Vagina (tissue), 2 donors: ENCODE measurements at places on chromosomes 6 and 20. TPM values are rescaled to one million over a fixed set of nuclear protein-coding genes. Genes with fewer than 3 reads are reported as not detected.

GRCh38 chr6:88366672-88367071 lies 200.5 kb upstream of the CNR1 start:
- H3K4me1 ChIP-seq = no peaks in the 10 kb centered on the region
- no peak overlapping the region for H3K4me3 ChIP-seq
- no peak for DNase-seq
- no peaks in the 10 kb centered on the region for H3K36me3 ChIP-seq
- no peaks in the 10 kb centered on the region for H3K27me3 ChIP-seq

- no peaks in the 10 kb centered on the region for H3K4me1 ChIP-seq
- H3K27ac ChIP-seq = no peak overlapping the region
- DNase-seq = no peak
These were observed 28.8 kb downstream of the RWDD2A start for GRCh38 chr6:83221889-83222479.

DNA sequence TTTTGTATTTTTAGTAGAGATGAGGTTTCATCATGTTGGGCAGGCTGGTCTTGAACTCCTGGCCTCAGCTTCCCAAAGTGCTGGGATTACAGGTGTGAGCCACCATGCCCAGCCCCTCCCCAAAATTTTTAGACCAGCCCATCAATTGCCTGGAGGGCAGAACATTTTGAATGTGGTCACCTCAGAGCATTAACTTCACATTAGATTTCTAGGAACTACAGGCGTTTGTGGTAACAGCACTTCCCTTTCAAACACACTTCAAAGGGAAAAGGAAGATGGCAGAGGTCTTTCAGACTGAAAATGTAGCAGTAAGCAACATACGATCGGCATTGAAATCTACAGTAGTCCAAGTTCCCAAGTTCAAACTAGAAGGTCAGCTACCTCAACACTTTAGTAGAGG lies 12.3 kb upstream of the SLA2 start:
- H3K4me1 ChIP-seq = no peaks in the 10 kb centered on the region
- no peak overlapping the region for H3K4me3 ChIP-seq
- no peaks in the 10 kb centered on the region for H3K27me3 ChIP-seq
- no peak overlapping the region for H3K27ac ChIP-seq

DNA sequence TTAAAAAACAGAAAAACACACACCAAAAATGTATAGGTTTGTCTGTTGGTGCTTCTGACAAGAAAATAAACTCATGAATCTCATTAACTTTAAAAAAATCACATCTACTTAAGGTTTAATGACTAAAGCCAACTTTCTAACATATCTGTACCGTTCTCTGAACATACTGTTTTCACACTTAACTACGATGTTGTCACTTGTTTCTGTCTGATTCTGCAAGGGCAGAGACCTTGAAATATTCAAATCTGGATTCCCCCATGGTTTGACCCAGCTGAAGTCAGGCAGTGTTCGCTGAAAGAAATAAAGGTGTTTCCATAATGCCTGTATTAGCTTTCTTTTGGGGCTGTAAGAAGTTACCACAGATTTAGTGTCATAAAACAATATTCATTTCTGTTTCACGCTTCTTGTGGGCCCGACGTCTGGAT lies 2.7 kb upstream of the ASXL1 start:
- H3K4me1 ChIP-seq = peaks cover 25% of the 10 kb centered on the region
- no peak overlapping the region for H3K4me3 ChIP-seq
- H3K36me3 ChIP-seq = no peaks in the 10 kb centered on the region
- no peaks in the 10 kb centered on the region for H3K27me3 ChIP-seq

DNA sequence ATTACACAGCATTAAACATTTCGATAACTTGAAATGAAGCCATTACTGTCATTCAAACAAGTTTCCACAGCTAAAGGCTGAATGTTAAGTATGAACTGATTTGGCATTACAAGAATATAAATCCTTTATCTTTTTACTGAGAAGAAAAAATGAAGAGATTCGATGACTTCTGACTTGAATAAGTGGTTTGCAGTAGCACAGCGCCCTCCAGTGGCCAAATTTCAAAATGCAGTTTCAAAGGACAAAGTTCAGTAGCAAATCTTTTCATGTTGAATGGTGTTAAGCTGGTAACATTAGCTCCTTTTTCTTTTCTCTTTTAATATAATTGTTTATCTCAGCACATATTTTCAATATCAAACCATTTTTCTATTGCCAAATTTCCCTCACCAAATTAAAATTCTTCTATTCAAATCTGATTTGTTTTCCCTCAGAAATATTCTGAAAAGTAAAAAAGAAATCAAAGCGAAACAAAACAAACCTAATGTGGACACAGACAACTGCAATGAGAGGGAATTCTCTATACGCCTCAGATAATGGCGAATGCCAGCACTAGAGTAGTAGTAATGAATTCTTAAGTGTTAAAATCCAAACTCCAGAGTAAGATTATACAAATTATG lies 145.7 kb downstream of the BTBD9 start:
- H3K4me3 ChIP-seq = no peak overlapping the region
- H3K36me3 ChIP-seq = no peaks in the 10 kb centered on the region
- H3K4me1 ChIP-seq = peaks cover 11% of the 10 kb centered on the region
- H3K27ac ChIP-seq = no peak overlapping the region

- DNase-seq = no peak
- H3K4me3 ChIP-seq = no peak overlapping the region
- H3K36me3 ChIP-seq = no peaks in the 10 kb centered on the region
- H3K27me3 ChIP-seq = no peaks in the 10 kb centered on the region
- no peak overlapping the region for H3K27ac ChIP-seq
- no peaks in the 10 kb centered on the region for H3K4me1 ChIP-seq
These were observed 498.3 kb upstream of the AGPAT4 start for GRCh38 chr6:161772176-161772575.

- DNase-seq = peak; percentile 74
- no peaks in the 10 kb centered on the region for H3K4me1 ChIP-seq
- no peak overlapping the region for H3K27ac ChIP-seq
- H3K4me3 ChIP-seq = no peak overlapping the region
- H3K27me3 ChIP-seq = no peaks in the 10 kb centered on the region
- no peaks in the 10 kb centered on the region for H3K36me3 ChIP-seq
These were observed 49.9 kb downstream of the EBF4 start for GRCh38 chr20:2742431-2742830.

GRCh38 chr20:53299831-53300230 lies 293.8 kb downstream of the ZNF217 start:
- no peaks in the 10 kb centered on the region for H3K36me3 ChIP-seq
- H3K27ac ChIP-seq = no peak overlapping the region
- DNase-seq = no peak
- no peak overlapping the region for H3K4me3 ChIP-seq

DNA sequence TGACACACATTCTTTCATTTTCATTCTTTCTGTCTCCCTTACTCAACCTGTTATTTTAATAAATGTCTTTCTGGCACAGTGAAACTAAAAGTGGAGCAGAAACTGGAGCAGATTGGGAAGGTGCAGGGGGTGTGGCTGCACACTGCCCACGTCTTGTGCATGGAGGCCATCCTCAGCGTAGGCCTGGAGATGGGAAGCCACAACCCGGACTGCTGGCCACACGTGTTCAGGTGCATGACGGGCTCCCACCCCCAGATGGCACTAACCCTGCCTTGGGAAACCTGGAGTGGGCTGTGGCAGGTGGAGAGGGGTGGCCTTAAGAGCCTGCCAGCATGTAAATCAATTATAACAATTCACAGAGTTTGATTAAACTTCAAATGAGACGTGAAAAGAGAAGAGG lies 71.4 kb upstream of the PBOV1 start:
- no peak overlapping the region for H3K27ac ChIP-seq
- H3K36me3 ChIP-seq = no peaks in the 10 kb centered on the region
- H3K4me3 ChIP-seq = no peak overlapping the region
- no peaks in the 10 kb centered on the region for H3K4me1 ChIP-seq
- DNase-seq = no peak
- H3K27me3 ChIP-seq = no peaks in the 10 kb centered on the region

DNA sequence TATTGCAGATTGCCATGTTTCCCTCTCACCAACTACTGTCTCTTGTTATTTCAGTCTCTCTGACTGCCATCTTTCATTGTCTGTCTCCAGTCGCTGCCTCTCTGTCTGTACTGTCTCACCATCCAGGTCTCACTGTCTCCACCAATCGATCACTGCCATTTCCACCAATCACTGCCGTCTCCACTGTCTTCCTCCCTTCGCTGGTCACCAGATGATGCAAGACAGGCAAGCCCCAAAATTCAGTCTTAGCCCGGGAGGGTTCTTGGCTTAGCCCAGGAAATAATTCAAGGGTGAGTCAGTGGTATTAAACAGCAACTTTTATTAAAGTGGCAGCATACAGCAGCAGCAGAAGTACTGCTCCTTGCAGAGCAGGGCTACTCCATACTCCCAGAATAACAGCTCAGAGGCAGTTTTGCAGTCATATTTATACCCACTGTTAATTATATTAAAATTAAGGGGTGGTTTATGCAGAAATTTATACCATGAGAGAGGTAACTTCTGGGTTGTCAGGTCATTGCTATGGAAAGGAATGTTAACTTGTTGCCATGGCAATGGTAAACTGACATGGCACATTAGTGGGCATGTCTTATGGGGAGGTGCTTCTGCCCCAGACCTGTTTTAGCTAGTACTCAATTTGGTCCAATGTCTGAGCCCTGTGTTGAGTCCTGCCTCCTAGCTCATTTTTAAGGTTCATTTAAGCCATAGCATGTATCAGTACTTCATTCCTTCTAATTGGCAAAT lies 23.0 kb upstream of the ECHDC1 start:
- H3K4me1 ChIP-seq = peaks cover 15% of the 10 kb centered on the region
- H3K27me3 ChIP-seq = no peaks in the 10 kb centered on the region
- H3K36me3 ChIP-seq = no peaks in the 10 kb centered on the region
- peak overlapping the region; percentile 30 for H3K27ac ChIP-seq
- no peak overlapping the region for H3K4me3 ChIP-seq

GRCh38 chr6:42105156-42105648 lies 37.2 kb downstream of the C6orf132 start:
- no peaks in the 10 kb centered on the region for H3K36me3 ChIP-seq
- H3K4me1 ChIP-seq = peaks cover 48% of the 10 kb centered on the region
- no peak for DNase-seq
- no peak overlapping the region for H3K27ac ChIP-seq
- H3K27me3 ChIP-seq = no peaks in the 10 kb centered on the region

DNA sequence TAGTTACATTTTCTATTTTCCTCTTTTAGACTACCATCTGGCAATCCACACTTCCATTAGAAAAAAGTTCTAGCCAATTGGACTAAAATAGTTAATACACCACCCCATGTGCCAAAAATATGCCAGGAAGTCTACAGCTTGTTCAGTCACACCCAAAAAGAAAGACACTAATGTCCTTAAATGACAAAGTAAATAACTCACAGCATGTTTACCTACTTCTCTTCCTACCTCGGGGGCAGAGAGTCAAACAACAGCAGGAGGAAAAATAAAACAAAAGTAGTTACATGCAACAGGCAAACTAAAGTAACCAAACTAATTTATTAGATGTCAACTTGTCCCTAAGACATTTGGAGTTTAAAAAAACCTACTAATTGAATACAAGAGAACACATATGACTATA lies 57.0 kb downstream of the UBE3D start:
- no peak overlapping the region for H3K27ac ChIP-seq
- H3K4me1 ChIP-seq = no peaks in the 10 kb centered on the region
- H3K4me3 ChIP-seq = no peak overlapping the region
- no peaks in the 10 kb centered on the region for H3K36me3 ChIP-seq

GRCh38 chr20:276620-277495 lies 13.7 kb downstream of the C20orf96 start:
- no peaks in the 10 kb centered on the region for H3K4me1 ChIP-seq
- no peaks in the 10 kb centered on the region for H3K36me3 ChIP-seq
- peak; percentile 77 for DNase-seq
- no peak overlapping the region for H3K27ac ChIP-seq

- no peak overlapping the region for H3K27ac ChIP-seq
- H3K4me3 ChIP-seq = peak overlapping the region; percentile 44
- DNase-seq = no peak
- H3K4me1 ChIP-seq = peaks cover 16% of the 10 kb centered on the region
- H3K36me3 ChIP-seq = no peaks in the 10 kb centered on the region
These were observed 180.7 kb downstream of the TBXT start for GRCh38 chr6:165986914-165987482.

- no peak for DNase-seq
- no peak overlapping the region for H3K4me3 ChIP-seq
- H3K36me3 ChIP-seq = no peaks in the 10 kb centered on the region
- H3K4me1 ChIP-seq = no peaks in the 10 kb centered on the region
- no peaks in the 10 kb centered on the region for H3K27me3 ChIP-seq
These were observed 116.6 kb upstream of the INSM1 start for GRCh38 chr20:20251317-20251716.

- no peak overlapping the region for H3K27ac ChIP-seq
- no peaks in the 10 kb centered on the region for H3K36me3 ChIP-seq
These were observed 139.6 kb downstream of the KIF6 start for GRCh38 chr6:39585641-39586040.

DNA sequence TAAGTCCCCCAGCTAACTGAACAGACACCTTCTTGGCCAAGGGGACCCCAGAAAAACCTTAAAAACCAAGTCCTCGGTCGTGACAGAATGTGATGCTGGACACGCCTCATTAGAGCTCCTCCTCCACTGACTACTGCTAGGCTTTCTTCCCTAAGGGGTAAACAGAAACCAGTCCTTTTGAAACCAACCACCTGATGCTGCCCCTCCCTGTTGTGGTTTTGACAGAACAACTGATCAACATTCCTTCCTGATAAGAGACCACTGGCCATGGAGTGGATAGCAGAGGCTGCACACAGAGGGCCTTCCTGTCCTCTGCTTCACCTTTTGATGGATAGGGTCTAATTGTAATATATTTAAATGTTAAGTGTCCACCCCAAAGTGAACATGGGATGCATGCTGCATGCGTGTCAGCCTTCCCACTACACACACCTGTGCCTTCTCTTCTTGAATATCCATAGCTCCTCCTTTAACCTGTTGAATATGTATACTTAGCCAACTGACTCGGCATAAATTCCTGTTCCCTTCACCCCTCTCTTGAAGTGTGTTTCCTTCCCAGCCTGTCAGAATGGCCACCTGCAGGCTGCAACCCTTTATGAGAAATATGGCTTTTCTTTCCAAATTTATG lies 27.9 kb upstream of the SLC2A12 start:
- H3K4me1 ChIP-seq = no peaks in the 10 kb centered on the region
- H3K36me3 ChIP-seq = no peaks in the 10 kb centered on the region
- H3K27ac ChIP-seq = no peak overlapping the region
- no peak overlapping the region for H3K4me3 ChIP-seq
- DNase-seq = no peak

The GNAS-AS1 gene
- not detected for total RNA-seq

The METTL24 gene
- total RNA-seq = 6.6 TPM

The WFDC12 gene
- 4.4 TPM for total RNA-seq

The FITM2 gene
- total RNA-seq = 7.4 TPM

The MAS1 gene
- total RNA-seq = 0.49 TPM

The CTAGE9 gene
- not detected for total RNA-seq

The RIMS4 gene
- 6.4 TPM for total RNA-seq

The ACTR5 gene
- total RNA-seq = 18.4 TPM

The SAPCD1 gene
- not detected for total RNA-seq

The FUT9 gene
- total RNA-seq = not detected

The BIRC7 gene
- total RNA-seq = 2.7 TPM

The GPX5 gene
- not detected for total RNA-seq
